ENCODE measurements at places on chromosomes 11 and 22. TPM values are rescaled to one million over a fixed set of nuclear protein-coding genes. Genes with fewer than 3 reads are reported as not detected.
A peak's percentile ranks its signal among the peaks of the same experiment; 100 is the strongest.

DNA sequence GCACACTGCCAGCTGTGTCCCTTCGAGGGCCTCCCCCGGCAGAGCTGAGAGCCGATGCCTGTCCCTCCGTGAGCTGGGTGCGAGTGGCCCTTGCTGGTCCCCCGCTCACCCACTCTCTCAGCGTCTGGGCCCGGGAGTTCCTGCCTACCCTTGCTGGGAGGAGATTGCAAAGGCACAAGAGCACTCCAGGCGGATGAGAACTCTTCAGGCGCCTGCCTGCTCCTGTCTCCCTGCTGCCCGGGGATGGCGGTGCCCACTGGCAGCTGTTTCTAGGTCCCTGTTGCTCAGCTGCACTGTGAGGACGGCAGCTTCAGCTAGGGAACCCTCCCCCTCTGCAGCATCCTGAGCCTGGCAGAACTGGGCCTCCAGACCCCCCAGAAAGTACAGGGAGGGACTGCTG, 61.1 kb downstream of the FLRT1 start:
- no peak for DNase-seq

DNA sequence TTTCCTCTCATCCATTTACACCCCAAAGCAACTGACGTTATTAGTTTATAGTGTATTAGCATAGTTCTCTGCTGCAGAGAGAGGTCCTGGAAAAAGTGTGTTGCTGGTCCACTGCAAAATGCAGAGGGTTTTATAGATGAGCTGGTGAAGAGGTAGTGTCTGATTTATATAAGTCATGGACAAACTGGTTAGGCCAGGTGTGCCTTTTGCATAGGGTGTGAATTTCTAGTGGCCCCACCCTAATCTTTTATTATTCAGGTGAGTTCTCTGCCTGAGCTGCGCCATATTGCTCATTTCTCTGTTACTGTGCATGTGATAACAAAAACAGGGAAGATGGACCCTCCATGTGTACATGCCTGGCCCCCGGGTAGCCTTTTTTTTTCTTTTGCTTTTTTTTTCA, 43.1 kb upstream of the TRIM77 start:
- DNase-seq = no peak

GRCh38 chr11:68509066-68509465, 48.5 kb downstream of the PPP6R3 start:
- no peak for DNase-seq

- DNase-seq = peak; percentile 55
These were observed 59.4 kb upstream of the NNMT start for GRCh38 chr11:114236829-114237228.

DNA sequence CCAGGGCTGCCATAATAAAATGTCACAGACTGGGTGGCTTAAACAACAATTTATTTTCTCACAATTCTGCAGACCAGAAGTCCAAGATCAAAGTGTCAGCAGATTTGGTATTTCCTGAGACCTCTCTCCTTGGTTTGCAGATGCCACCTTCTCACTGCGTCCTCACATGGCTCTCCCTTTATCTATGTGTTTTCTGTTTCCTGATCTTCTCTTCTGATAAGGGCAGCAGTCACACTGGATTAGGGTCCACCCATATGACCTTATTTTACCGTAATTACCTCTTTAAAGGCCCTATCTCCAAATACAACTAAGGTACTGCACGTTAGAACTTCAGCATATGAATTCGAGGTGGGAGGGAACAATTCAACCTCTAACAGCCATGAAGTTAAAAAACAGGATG, 238.9 kb upstream of the API5 start:
- DNase-seq = no peak

DNA sequence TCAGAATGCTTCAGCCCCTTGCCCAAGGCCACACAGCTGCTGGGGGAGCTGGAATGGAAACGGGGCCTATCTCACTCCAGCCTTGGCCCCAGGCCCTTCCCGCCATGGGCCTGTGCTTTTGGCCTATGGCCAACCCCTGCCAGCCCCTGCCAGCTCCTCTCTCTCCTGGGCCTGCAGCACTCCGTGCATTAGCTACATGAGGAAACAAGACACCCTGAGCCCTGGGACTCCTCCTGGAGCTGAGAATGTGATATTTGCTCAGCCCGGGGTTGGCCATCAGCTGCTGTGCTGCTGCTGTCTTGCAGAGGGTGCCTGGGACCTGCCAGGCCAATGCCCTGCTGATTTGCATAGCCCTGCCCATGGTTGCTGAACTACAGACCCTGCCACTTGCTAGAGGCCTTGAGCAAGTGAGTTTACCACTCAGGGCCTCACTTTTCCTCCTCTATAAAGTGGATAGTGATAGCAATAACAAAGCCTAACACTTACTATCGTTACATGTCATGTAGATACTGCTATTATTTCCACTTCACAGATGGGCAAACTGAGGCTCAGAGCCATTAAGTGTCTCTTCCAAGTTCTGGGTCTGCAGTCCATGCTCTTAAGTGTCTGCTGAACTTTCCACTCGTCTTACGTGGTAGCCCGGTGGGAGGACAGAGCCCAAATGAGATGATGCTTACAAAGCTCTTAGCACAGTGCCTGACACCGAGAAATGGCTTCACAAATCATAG, 99.6 kb downstream of the KIAA1671 start:
- peak; percentile 23 for DNase-seq

GRCh38 chr11:60625262-60625661, 74.2 kb upstream of the MS4A8 start:
- DNase-seq = peak; percentile 14

DNA sequence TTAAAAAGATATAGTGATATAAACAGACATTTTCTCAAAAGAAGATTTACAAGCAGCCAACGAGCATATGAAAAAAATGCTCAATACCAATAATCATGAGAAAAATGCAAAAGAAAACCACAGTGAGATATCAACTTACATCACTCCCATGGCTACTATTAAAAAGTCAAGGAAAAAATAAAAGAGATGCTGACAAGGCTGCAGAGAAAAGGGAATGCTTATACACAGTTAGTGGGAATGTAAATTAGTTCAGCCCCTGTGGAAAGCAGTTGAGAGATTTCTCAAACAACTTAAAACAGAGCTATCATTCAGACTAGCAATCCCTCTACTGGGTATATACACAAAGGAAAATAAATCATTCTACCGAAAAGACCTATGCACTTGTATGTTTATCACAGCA, 97.1 kb upstream of the CARD18 start:
- DNase-seq = no peak

MS4A3 gene
- not detected for total RNA-seq
